Muscle of leg (tissue), 16 donors: ENCODE measurements at places on chromosomes 12 and 14. TPM values are rescaled to one million over a fixed set of nuclear protein-coding genes. Genes with fewer than 3 reads are reported as not detected.
A peak's percentile ranks its signal among the peaks of the same experiment; 100 is the strongest.

ARHGEF25 gene
- 43.3 TPM for polyA plus RNA-seq

OR4E2 gene
- polyA plus RNA-seq, result 0.04 TPM

FLRT2 gene
- 72.0 TPM for polyA plus RNA-seq

CLEC4A gene
- 1.1 TPM for polyA plus RNA-seq

SERPINA10 gene
- polyA plus RNA-seq, result 0.04 TPM

CCDC38 gene
- 0.47 TPM for polyA plus RNA-seq

DPPA3 gene
- polyA plus RNA-seq, result not detected

GRCh38 chr14:55546212-55546874 is 33.7 kb upstream of the KTN1 start:
- no peak for DNase-seq

- DNase-seq, result no peak
These were observed 211.0 kb upstream of the FAR2 start for GRCh38 chr12:28938056-28938455.

DNA sequence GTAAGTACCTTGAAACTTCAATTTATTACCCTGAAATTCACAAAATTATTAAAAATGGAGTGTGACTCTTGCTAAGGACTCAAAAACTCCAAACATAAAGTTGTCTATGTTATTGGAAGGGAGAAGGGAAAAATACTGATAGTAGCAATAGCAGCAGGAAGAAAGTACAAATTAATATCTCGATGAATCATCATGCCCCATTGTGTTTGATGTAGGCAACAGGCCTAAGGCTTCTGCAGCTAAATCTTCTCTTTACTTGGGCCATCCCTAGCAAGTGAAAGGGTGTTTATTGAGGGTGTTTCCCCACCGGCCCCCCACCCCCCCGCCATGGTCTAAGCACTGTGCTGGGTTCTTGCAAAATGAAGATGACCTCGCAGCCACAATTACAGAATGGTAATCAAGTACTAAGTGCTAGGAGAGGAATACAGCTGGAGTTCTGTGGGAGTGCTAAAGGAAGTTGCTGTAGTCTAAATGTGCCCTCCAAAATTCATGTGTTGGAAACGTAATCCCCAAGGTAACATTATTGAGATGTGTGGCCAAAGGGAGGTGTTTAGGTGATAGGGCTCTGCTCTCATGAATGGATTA is 76.5 kb downstream of the SNAPC1 start:
- DNase-seq, result peak; percentile 2

GRCh38 chr14:70448633-70449340 is 3.2 kb upstream of the ADAM21 start:
- DNase-seq, result peak; percentile 12

DNA sequence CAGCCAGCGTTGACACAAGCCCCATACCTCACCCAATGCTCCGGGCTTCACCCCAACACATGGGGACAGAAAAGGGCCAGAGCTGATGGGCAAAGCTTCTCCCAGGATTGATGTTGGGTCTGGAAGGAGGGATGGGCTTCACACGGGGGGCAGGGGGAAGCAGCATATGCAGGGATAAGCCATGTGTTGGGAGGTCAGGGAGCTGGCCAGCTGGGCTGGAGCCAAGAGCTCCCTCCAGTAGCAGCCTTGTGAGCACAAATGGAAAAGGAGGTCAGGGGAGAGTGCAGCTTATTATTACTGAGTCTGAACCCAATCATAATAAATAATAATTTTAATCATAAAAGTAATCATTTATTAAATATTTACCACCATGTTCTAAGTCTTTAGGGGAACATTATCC is 9.3 kb downstream of the PLEKHD1 start:
- DNase-seq, result peak; percentile 21

DNA sequence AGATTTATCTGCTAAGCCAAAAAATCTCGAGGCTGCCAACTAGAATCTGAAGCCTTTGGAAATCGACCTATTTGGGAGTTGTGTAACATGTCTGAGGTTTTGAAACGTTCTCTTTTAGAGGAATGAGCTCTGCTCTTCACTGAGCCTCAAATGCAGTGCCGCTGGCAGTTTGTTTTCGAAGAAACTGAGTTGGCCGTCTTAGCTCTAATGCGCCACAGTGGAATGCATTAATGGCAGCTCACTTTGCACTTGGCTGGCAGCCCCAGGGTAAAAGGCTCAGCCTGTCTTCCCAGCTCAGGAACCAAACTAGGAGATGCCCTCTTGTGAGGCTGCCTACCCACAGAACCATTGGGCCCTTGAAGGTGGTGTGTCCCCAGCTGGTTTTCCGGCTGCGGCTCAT is 53.8 kb downstream of the SFSWAP start:
- DNase-seq, result no peak

- no peak for DNase-seq
These were observed 4.2 kb downstream of the SCNN1A start for GRCh38 chr12:6370994-6371754.
